ENCODE measurements at places on chromosomes 4 and X.

DNA sequence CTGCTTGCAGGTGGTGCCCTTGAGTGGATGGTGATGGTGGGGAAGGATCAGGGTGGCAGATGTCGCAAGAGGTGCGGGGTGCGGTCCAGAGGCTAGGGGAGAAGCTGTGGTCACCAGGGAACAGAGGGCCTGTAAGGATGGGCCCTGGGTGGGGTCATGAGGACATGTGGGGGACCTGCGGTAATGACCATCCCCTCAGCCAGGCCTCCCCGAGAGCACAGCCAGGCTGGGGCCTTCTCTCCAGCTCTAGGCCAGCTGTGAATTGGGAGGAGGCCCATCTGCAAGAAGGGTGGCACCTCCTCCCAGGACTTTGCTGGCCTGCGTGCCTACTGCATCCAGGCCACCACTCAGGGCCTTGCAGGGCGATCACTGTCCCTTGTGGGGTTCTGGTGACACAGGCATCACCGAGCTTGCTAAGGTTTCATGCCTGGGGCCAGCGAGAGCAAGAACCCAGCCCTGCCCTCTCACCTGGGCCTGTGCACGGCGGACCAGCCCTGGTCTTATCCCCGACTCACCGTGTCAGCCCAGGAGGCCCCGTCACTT is 34.1 kb upstream of the MXD4 start:
- DNase-seq, result no peak

GRCh38 chr4:39320381-39321115 is 45.6 kb downstream of the RFC1 start:
- no peak for DNase-seq

DNA sequence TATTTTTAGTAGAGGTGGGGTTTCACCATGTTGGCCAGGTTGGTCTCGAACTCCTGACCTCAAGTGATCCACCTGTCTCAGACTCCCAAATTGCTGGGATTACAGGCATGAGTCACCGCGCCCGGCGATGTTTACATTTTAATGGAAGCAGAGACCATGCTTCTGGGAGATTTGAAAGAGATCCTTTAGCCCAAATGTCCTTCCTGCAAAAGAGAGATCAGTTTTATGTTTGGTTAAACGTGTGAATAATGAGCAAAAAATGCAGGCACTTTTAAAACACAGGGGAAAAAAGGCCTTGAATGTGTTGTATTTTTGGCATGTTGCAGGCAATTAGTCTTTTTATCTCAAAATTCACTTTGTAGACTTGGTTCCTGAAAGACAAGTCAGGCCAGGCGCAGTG is 95.8 kb upstream of the ELOVL6 start:
- no peak for DNase-seq

DNA sequence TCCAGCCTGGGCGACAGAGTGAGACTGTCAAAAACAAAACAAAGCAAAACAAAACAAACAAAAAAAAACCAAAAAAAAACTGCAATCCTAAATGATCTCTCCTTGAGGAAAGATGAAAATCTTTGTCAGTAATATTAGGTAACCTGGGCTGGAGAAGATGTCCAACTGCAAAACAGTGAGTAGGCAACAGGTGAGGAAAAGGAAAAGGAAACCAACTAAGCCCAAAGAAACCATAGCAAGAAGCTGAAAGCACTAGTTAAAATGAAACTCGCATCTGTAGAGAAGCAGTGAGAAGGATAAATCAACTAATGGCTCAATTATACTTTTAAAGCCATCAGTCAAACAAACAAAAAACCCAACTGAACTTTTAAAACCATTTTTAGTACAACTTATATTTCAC is 54.2 kb downstream of the ENOX2 start:
- no peak for DNase-seq

DNA sequence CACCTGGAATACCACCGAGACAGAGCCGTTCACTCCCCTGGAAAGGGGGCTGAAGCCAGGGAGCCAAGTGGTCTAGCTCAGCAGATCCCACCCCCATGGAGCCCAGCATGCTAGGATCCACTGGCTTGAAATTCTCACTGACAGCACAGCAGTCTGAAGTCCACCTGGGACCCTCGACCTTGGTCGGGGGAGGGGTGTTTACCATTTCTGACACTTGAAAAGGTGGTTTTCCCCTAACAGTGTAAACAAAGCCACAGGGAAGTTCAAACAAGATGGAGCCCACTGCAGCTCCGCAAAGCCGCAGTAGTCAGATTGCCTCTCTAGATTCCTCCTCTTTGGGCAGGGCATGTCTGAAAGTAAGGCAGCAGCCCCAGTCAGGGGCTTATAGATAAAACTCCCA is 243.2 kb downstream of the RASL11B start:
- no peak for DNase-seq

- DNase-seq, result no peak
Observed at GRCh38 chr4:140612357-140612756, 43.6 kb upstream of the UCP1 start.

- peak; percentile 90 for DNase-seq
Observed at GRCh38 chrX:41333744-41334362, at the start of gene DDX3X. DDX3X (plus strand) TSS chrX:41334162; CDS start chrX:41334253, 91 bp downstream.

DNA sequence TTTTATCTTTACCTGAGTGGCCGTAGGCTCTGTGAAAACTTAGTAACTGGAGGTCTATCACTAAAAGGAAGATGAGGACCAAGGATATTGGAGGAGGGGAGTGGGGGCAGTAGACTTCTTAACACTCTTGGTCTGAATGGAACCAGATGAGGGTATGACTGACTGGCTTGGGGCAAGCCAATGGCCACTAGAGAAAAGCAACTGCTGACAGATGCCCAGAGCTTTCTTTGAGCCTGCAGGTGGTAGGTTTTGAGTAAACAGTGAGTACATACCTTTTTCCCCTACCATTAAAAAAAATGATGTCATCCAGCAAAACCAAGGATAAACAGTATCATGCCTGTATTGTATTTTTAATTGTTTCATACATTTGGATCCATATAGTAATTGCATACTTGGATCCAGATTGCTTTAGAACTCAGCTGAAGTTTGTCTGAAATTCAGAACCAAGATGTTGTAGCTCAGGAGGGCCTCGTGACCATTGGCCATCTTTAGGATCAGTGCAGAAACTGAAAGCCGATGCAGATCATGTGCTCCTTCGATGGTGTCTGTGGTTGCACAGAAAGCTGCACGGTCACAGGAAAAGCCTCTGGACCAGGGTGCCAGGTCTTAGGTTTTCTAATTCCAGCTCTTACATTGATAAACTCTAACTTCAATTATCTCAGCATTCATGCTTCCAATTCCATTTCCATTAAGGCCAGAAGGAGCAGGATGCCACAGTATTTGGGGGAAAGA is 131.0 kb downstream of the PDGFRA start:
- no peak for DNase-seq

- DNase-seq, result no peak
Observed at GRCh38 chrX:105263801-105264200, 43.3 kb upstream of the TEX13A start.

- DNase-seq, result no peak
Observed at GRCh38 chr4:167234316-167234881, at the start of gene SPOCK3. SPOCK3 (minus strand) TSS chr4:167234494.

DNA sequence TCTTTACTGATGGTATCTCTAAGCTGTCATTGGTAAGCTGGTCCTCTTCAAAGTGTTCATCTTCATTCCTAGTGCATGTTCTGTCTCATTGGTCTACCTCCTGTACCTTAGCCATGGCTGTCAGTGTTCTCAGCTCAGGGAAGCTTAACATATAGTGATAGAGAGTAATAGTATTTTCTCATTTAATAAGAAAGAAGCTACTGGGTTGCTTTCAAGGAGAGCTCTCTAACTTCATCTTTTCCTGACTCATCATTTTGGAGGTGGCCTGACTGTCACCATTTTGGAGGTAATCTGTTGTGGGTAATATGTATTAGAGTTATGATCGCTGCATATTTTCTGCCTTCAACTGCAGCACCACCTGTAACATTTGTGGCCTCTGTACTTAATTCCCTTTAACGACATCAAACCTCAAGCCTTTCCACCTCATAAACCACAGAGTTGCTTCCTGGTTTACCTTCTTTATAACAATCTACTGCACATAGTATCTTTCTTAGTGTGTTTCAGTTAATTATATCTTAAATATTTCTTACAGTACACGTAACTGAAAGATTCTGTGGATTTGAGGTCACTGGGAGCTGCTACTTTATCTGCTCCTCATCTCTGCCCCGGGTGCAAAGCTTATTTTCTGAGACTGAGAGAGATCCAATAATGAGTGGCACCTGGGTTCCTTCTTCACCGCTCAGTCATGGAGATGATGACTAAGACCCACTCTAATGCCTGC is 474.0 kb upstream of the TECRL start:
- no peak for DNase-seq

DNA sequence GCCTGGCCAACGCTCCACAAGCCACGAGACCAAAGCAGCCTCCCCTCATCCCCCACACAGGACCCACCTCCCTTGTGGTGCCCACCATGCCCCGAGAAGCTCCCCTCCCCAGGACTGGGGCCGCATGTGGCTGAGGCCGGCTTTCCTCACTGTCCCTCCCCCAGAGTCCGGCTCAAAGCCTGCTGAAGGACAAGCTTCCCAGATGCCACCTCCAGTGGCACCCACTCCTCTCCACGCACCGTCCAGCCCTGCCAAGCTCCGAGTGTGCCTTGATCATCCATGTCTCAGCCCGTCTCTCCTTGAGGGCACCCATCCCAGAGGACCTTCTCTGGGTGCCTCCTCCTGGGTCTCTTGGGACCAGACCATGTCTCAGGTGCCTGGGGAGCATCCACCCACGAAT is 58.8 kb upstream of the MXD4 start:
- no peak for DNase-seq

DNA sequence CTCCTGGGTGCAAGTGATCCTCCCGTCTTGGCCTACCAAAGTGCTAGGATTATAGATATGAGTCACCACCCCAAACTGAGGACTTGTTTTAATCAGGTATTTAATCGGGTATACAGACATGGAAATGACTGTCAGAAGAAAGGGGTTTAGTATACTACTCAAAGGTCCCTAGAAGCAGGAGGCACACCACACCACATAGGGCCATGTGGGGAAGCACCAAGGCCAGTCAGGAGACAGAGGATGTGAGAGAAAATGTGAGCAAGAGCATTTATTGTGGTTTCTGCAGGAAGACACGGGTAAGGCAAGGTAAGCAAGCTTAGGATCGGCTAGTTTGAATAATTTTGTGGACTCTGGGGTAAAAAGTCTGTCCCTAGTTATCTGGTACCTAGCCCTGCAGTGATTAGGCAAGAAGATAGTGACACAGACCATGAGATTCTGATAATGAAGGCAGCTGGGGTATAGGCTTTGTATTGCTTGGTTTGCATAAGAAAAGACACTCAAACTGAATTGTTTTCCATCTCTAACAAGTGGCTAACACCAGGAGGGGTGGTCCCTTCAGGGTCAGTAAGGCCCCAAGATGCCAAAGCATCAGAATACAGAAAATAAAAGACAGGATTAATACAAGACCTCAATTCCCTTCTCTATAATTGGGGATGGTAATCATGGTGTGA is 408.8 kb upstream of the F9 start:
- DNase-seq, result no peak

DNA sequence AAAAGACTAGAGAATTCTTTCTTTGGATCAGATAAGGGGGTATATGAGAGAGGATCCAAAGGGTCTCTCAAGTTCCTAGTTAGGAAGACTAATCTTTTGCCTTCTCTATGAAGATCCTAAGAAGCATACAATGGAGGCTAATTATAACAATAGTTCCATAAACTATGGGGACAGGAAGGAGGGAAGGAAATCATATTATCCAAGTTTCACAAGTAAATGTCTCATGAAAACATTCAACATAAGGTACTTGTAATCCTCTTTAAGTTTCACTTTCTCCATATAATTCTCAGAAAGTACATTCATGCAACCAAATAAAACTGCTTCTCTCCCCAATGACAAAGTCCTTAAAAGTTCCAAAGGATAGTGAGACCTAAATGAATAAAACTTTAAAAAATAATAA is 27.1 kb downstream of the STX18 start:
- no peak for DNase-seq

- no peak for DNase-seq
Observed at GRCh38 chr4:150123087-150123486, 44.8 kb downstream of the DCLK2 start.

DNA sequence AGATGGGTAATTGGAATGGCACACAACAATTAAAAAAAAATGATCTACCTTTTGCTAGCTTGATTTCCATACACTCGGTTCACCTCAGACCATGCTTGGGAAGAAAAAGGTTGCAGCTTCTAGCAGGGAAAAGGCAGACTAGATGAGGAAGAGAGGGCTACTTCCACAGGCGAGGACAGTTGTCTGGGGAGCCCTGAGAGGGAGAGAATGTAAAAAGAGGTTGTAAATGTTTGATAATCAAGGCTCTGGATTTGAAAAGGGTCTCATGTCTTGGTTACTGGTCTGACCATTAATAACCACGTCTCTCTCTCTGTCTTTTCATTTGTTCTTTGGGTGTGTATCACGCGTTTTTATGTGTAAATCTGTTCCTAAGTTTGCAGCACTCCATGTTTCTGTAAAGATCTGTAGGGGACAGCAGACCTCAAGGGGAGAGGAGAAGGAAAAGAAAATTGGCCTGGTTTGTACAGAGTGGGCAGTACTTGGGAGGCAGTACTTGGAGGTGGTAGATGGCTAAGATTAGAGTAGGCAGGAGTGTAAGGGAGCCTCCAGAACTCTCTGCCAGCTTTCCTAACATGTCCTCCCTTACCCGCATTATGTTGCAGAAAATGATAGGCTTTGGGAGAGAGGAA is 750 bp downstream of the ARMCX5 start:
- no peak for DNase-seq

DNA sequence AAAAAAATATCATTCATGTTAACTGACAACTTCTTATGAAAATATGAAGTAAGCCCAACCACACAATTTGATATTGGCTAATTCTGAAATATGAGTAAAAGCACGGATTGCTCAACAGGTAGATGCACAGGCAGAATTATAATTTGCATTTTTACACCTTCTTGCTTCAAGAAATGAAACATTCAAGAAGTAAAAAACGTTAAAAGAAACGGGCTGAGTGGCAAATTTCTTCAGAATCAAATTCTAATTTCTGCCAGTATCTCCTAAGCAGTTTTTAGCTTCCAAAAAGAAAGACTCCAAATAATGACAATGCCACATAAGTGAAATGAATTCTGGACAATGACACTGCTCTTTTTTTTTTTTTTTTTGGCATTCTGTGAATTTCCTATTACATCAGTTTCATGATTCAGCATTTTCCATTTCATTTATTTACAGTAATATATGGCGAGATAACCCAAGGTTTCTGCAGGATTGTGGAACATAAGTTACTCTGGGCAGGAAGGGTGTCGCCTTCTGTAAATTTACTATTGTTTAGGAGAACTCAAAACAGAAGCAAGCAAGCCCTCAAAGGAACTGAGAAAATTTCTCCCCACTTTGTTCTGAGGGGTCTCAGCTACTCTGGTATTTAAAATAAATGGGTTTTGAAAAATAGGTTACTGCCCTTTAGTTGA is 1.4 kb downstream of the SEL1L3 start:
- DNase-seq, result no peak

- DNase-seq, result no peak
Observed at GRCh38 chr4:150152766-150153165, 74.5 kb downstream of the DCLK2 start.

DNA sequence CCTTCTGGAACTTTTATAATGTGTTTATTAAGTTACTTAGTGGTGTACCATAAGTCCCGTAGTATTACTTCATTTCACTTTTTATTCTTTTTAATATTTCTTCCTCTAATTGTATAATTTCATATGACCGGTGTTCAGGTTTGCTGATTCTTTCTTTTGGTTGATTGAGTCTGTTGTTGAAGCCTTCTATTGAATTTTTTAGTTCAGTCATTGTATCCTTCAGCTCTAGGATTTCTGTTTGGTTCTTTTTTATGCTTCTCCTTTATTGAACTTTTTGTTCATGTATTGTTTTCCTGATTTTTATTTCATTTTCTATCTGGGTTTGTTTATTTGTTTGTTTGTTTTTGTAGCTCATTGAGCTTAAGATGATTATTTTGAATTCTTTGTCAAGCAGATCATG is 8.8 kb downstream of the CEP44 start:
- DNase-seq, result no peak

GRCh38 chr4:186400676-186401075 is 134.7 kb downstream of the F11 start:
- DNase-seq, result no peak

Measured in stimulated activated CD4-positive, alpha-beta T cell treated with anti-CD3 and anti-CD28 coated beads, Interleukin-2, amount 100 ng/mL, for 48 hours (primary cell).